CD4-positive, alpha-beta memory T cell (primary cell): ENCODE measurements at places on chromosomes 12 and 14.
A peak's percentile ranks its signal among the peaks of the same experiment; 100 is the strongest.

- no peak overlapping the region for H3K4me3 ChIP-seq
- H3K36me3 ChIP-seq = no peaks in the 10 kb centered on the region
- no peak overlapping the region for H3K27ac ChIP-seq
- H3K4me1 ChIP-seq = no peaks in the 10 kb centered on the region
- DNase-seq = no peak
Measured at GRCh38 chr14:104879983-104880565, 15.0 kb downstream of the CEP170B start.

- no peak overlapping the region for H3K4me3 ChIP-seq
- no peaks in the 10 kb centered on the region for H3K36me3 ChIP-seq
- no peaks in the 10 kb centered on the region for H3K4me1 ChIP-seq
- no peak overlapping the region for H3K27ac ChIP-seq
- H3K27me3 ChIP-seq = no peaks in the 10 kb centered on the region
Measured at GRCh38 chr12:83866477-83866876, 1046.1 kb downstream of the SLC6A15 start.

DNA sequence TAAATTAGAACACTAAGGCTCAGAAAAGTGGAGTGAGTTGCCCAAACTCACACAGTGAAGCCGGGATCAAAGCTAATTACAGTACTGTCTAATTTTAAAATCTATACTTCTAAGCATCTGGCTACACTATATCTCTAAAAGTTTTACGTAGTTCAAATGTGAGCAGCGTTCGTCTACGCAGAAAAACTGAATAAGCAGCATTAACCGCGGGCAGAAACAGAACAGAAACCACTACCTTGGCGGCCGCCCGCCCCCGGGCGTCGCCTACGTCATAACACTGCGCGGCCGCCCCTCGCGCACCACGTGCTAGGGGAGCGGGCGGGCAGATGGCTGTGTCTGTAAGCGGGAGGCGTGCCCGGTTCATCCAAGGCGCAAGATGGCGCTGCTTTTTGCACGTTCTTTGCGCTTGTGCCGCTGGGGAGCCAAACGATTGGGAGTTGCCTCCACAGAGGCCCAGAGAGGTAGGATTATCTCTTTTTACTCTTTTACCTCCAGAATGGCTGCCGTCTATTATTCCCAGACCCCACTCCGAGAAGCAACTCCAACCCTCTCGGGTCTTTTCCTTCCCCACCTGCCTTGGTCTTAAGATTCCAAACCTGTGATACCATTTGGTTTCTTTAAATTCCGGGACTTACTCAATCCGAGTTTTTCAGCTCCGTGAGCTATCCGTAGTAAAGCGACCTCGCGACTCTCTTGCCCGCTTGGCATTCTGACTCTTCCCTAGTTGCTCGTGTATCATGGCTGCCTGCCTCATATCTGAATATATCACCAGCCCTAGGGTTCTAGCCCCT lies at the start of gene SPRYD4:
Gene SPRYD4 (plus strand): TSS at position 363 of the 791 bp plus-strand sequence. CDS start 14 bp downstream, at position 377.
- peak within 1 kb of the TSS; percentile 73 for H3K27ac ChIP-seq
- H3K36me3 ChIP-seq = peaks cover 2% of the 10 kb centered on the region
- no peaks in the 10 kb centered on the region for H3K27me3 ChIP-seq
- DNase-seq = peak; percentile 96
- H3K4me3 ChIP-seq = peak within 1 kb of the TSS; percentile 98
- peaks cover 26% of the 10 kb centered on the region for H3K4me1 ChIP-seq

DNA sequence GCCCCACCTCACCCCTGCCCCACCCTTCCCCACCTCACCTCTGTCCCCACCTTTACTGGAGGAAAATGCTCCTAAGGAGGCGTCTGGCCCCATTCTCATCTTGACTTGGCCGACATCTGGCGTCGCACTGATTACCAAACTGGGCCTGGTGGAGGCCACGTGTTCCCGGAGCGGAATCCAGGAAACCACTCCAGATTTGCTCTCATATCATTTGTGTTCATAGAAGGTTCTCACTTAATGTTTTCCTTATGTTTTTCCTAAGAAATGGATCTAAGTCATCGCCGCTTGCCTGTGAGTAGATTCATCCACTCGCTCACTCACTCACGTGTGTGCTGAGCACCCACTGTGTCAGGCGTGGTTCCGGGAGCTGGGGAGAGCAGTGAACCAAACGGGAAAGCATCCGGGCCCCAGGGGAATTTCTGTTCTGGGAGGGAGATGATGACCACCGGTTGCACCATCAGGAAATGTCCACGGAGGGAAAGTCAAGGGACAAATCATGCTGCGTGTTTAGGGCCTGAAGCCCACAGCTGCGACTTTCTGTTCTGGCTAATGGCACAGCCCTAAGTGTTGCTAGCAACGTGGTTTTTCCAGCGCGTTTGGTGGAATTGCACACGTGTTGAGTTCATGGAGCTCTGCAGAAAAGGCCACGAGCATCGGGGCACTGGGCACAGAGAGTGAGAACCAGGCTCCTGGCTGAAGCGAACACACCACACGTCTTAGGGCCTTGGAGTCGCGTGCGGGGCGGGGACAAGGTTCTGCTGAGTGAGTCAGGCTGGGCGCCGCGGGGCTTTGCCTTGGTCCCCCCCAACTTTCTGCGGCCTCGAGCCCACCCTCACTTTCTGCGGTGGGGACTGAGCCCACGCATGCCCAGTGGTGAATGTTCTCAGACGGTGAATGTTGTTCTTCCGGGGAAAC lies 57.7 kb downstream of the ADGRD1 start:
- no peaks in the 10 kb centered on the region for H3K4me1 ChIP-seq
- no peak for DNase-seq
- no peak overlapping the region for H3K4me3 ChIP-seq
- no peak overlapping the region for H3K27ac ChIP-seq
- no peaks in the 10 kb centered on the region for H3K27me3 ChIP-seq

DNA sequence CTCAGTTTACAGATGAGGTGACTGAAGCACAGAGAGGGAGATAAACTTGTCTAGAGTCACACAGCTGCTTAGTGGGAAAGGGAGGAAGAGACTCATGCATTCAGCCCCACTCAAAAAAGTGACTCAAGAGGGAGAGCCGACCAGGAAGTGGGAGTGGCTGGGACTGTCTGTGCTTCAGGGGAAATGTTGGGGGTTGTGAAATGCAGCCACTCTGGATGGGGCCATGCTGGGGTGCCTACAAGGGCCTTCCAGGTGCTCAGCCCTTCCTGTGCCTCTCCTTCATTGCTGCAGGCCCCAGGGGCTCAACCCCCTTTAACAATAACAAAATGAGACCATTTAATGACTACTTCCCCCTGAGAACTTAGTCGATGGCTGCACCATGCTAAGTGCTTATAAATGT lies 41.8 kb downstream of the CACNA1C start:
- DNase-seq = no peak
- no peaks in the 10 kb centered on the region for H3K4me1 ChIP-seq
- H3K36me3 ChIP-seq = no peaks in the 10 kb centered on the region
- H3K4me3 ChIP-seq = no peak overlapping the region

- H3K4me1 ChIP-seq = no peaks in the 10 kb centered on the region
- H3K4me3 ChIP-seq = no peak overlapping the region
- DNase-seq = no peak
- no peaks in the 10 kb centered on the region for H3K27me3 ChIP-seq
- H3K27ac ChIP-seq = no peak overlapping the region
Measured at GRCh38 chr14:22231018-22231417, 358.0 kb downstream of the DAD1 start.

GRCh38 chr12:39763071-39763889 lies 143.7 kb upstream of the ABCD2 start:
- H3K36me3 ChIP-seq = no peaks in the 10 kb centered on the region
- H3K4me1 ChIP-seq = no peaks in the 10 kb centered on the region
- no peak overlapping the region for H3K4me3 ChIP-seq
- no peak for DNase-seq

GRCh38 chr12:132391326-132392041 lies 62.1 kb upstream of the GALNT9 start:
- H3K4me3 ChIP-seq = no peak overlapping the region
- no peaks in the 10 kb centered on the region for H3K4me1 ChIP-seq
- no peaks in the 10 kb centered on the region for H3K27me3 ChIP-seq
- no peak for DNase-seq

DNA sequence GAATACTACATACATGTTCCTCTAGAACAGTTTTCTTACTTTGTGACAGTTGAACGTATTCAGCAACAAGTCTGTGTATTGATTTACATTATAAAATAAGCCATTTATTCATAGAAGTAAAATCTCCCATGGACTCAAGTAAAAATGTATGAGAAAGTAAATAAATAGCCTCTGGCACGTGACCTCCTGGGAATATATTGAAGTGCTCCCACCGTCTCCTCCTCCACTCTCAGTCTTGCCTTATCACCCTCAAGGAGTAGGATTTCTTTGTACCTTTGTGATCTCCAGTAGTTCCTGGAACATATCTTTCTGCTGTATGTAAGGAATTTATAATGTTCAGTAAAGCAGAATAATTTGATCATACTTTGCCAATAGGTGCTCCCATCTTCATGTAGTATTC lies 90.9 kb downstream of the DIP2B start:
- H3K36me3 ChIP-seq = no peaks in the 10 kb centered on the region
- no peak for DNase-seq
- H3K4me1 ChIP-seq = peaks cover 22% of the 10 kb centered on the region
- H3K4me3 ChIP-seq = no peak overlapping the region
- no peak overlapping the region for H3K27ac ChIP-seq

GRCh38 chr14:54947230-54947629 lies 44.6 kb upstream of the GCH1 start:
- DNase-seq = peak; percentile 16
- H3K27ac ChIP-seq = no peak overlapping the region
- H3K27me3 ChIP-seq = no peaks in the 10 kb centered on the region
- H3K4me1 ChIP-seq = peaks cover 26% of the 10 kb centered on the region
- no peak overlapping the region for H3K4me3 ChIP-seq

- H3K27ac ChIP-seq = no peak overlapping the region
- no peaks in the 10 kb centered on the region for H3K27me3 ChIP-seq
- H3K4me1 ChIP-seq = no peaks in the 10 kb centered on the region
- DNase-seq = no peak
Measured at GRCh38 chr12:163406-163986, 50.5 kb downstream of the SLC6A12 start.

GRCh38 chr14:64008016-64008415 lies 155.2 kb downstream of the SYNE2 start:
- H3K36me3 ChIP-seq = peaks cover 31% of the 10 kb centered on the region
- no peak overlapping the region for H3K4me3 ChIP-seq
- no peak overlapping the region for H3K27ac ChIP-seq

DNA sequence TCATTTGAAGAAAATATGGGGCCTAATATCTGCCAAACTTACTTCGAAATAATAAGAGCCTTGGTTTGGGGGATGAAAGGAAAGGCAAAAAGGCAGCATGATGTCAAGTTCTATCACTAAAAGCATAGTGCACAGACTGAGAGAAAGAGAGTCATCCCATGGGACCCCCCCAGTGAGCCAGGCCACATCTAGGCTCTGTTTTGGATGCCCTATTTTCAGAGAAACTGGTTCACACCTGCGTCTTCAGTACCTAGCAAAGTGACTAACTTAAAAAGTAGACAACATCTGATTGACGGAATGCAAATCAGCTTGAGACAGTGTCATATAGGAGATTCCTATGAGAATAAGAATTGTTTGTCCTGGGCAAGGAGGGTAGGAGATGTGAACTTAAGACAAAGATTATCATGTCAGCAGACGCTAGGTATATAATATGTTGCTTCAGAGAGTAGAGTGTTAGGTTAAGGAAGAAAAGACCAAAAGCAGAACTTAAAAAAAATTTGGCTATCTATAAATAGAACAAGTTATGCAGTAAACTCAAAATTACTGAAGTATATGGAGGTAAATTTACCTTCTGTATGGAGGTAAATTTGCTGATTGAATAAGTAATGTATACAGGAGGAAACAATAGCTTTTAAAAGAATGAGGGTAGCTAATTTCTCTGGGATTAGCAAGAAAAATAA lies 148.2 kb downstream of the SLC41A2 start:
- no peaks in the 10 kb centered on the region for H3K27me3 ChIP-seq
- H3K4me3 ChIP-seq = no peak overlapping the region
- no peaks in the 10 kb centered on the region for H3K4me1 ChIP-seq
- no peaks in the 10 kb centered on the region for H3K36me3 ChIP-seq

DNA sequence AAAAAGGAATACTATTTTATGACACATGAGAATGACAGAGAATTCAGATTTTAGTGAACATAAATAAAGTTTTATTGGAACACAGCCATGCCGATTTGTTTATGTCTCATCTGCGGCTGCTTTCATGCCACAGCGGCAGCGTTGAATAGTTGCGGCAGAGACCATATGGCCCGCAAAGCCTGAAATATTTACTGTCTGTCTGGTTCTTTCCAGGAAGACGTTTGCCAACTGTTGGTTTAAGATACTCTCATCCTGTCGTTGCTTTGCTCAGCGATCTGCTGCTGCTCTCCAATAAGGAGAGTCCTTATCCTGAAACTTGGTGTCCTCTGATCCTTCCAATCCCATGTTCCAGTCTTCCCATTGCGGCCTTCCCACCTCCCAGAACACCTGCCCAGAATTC lies 89.9 kb downstream of the SLC24A4 start:
- H3K4me1 ChIP-seq = no peaks in the 10 kb centered on the region
- H3K27ac ChIP-seq = no peak overlapping the region
- no peaks in the 10 kb centered on the region for H3K36me3 ChIP-seq
- DNase-seq = no peak
- H3K4me3 ChIP-seq = no peak overlapping the region

DNA sequence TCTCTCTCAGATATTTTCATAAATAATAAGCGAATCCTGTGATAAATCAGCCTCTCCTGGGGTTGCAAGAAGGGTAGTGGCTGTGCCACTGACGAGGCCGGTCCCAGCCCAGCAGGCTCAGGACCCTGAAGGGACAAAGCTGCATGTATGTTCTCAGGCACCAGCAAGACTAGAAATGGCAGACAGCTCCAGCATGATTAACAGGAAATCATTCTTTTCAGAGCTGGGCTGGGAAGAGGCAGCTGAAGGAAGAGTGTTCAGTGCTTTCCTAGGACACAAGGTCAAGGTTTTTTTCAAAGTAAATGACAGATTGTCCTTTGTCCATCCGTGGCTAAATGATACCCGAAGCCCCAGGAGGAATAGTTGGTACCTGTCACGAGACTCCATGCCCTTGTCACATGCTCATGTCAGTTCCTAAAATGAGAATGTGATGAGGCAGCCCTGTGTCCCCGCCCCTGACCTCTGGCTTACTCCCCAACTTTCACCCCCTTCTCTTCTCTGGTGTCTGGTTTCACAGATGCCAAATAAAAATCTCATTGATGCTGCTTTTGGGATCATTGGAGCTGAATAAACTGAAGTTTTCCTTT lies 65.1 kb downstream of the PPP1R36 start:
- no peak overlapping the region for H3K4me3 ChIP-seq
- no peak for DNase-seq
- H3K4me1 ChIP-seq = no peaks in the 10 kb centered on the region
- no peaks in the 10 kb centered on the region for H3K36me3 ChIP-seq

- no peak for DNase-seq
- no peaks in the 10 kb centered on the region for H3K36me3 ChIP-seq
- no peak overlapping the region for H3K4me3 ChIP-seq
- no peak overlapping the region for H3K27ac ChIP-seq
- no peaks in the 10 kb centered on the region for H3K27me3 ChIP-seq
Measured at GRCh38 chr12:67501362-67501761, 147.2 kb upstream of the DYRK2 start.

DNA sequence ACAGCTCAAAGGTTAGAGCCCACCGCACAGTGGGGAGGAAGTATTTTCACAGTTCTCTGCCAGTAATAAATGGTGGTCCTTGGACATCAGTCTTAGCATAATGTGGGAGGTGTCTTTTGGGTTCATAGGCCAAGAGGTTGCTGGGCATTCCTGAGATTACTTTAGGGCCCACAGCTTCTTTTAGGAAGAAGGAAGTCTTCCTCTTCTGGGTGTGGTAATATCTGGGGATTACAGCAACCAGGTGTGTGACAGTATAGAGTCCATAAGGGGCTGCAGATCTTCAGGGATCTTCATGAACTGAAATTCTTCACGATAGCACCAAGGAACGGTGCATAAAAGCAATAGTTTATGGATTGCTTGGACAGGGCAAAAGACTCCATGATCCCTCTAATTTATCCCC lies 56.2 kb upstream of the PTGR2 start:
- no peaks in the 10 kb centered on the region for H3K27me3 ChIP-seq
- DNase-seq = no peak
- no peak overlapping the region for H3K27ac ChIP-seq
- H3K4me1 ChIP-seq = peaks cover under 1% of the 10 kb centered on the region
